Left renal pelvis (tissue), 4 donors: ENCODE measurements at places on chromosomes 16 and 17. TPM values are rescaled to one million over a fixed set of nuclear protein-coding genes. Genes with fewer than 3 reads are reported as not detected.

Gene ARL4D
- 8.7 TPM for polyA plus RNA-seq

Gene ASPSCR1
- 19.5 TPM for polyA plus RNA-seq

Gene PRSS36
- 2.4 TPM for polyA plus RNA-seq

- no peak for DNase-seq
Observed at GRCh38 chr17:80990921-80991644, 558 bp upstream of the CHMP6 start.

- no peak for DNase-seq
Observed at GRCh38 chr17:35973333-35974260, 7.7 kb downstream of the CCL16 start.

- DNase-seq, result no peak
Observed at GRCh38 chr16:54059319-54059718, 227.3 kb downstream of the IRX3 start.

- DNase-seq, result no peak
Observed at GRCh38 chr16:27389272-27389961, 12.6 kb upstream of the IL21R start.

DNA sequence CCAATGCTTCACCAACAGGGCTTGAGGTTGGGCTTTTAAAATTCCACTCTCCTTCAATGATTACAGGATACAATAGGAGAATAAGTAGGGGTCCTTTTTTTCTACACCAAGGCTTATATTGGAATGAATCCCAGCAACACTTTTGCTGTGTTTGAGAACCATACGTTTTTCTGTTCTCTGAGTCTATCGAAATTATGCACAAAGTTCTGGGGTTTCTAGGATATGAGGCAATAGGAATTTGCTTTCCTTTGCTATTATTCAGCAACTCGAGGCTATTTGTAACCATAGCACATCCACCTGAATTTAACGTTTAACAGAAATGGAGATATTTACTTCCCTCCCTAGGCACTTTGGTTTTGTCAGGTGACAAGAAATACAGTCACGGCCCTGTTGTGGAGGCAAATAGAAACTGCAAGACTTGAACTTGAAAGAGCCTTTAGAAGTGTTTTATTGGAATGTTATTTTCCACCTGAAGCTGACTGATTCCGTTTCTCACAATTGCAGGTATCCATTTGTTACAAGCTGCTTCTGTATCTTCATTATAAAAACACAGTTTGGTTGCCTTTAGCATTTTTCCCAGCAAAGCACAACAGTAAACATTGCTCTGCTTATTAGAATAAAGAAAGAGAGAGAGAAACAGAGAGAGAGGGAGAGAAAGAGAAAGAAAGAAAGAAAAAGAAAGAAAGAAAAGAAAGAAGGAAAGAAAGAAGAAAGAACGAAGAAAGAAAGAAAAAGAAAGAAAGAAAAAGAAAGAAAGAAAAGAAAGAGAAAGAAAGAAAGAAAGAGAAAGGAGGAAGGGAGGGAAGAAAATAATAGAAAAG, 109.6 kb downstream of the HS3ST3A1 start:
- no peak for DNase-seq
